Globus pallidus (tissue), 1 donor: ENCODE measurements at places on chromosomes 12 and 14.

- DNase-seq = no peak
Measured at GRCh38 chr14:32648434-32648833, 290.2 kb upstream of the NPAS3 start.

GRCh38 chr12:18479256-18479655, 217.9 kb downstream of the PIK3C2G start:
- no peak for DNase-seq

GRCh38 chr14:23093991-23094665, 808 bp downstream of the ACIN1 start:
- DNase-seq = no peak

GRCh38 chr12:12881151-12881909, 10.0 kb upstream of the GPRC5A start:
- DNase-seq = no peak

DNA sequence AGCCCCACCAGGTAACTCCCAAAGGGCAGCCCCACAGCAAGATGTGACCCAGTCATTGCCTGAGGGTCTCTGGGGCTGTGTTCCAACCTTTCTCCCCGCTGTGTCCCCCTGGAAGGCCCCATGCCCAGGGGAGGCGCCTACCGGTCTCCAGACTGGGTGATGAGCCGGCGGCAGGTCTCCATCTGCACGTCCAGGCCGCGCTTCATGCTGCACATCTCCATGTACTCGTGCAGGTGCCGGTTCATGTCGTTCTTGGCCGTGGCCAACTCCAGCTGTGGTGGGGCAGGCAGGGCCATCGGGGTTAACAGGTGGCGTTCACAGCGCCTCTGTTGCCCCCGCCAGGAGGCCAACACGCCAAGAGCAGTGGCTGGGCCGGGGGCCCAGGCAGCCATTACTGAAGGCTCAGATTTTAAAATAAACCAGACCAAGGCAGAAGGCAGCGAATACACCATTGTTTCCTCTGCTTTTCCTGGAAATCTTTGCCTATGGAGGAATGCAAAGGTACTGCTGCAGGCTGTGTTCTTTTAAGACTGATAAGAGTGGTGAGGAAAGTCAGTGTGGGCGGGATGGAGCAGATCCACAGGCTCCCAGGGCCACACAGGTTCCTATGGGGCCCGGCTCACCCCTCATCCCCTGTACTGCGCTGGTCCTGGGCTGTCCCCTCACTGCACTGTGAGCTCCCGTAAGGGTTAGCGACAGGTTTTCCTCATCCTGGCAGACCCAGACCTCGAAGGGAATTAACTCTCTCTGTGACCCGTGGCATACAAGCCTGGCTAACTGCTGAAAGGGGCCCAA, 7.3 kb downstream of the GAPDH start:
- DNase-seq = no peak

DNA sequence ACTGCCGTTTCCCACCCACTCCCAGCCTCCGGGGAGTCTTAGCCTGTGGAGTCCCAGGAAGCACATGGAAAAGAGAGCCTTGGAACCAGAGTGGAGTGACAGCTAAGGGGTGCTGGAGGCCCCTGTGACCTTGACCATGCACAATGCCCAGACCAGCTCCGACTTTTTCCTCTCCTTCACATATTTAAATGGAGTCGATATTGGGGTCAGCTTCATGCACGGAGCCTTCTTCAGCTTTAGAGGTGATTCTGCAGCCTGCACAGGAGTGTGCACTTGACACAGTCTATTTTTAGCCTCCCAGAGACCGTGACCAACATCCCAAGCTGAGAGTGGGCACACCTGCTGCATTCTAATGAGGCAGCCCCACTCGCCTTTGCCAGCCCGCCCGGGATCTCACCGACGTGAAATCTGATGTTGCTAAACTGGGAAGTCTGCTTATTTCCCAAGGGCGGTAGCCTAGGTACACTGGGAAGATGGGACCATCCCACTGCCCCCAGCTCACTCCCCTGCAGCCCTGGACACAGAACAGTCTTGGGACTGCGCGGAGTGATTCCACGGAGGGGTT, 47.5 kb downstream of the PRMT8 start:
- no peak for DNase-seq

GRCh38 chr14:72024043-72024407, 91.8 kb downstream of the RGS6 start:
- DNase-seq = no peak

DNA sequence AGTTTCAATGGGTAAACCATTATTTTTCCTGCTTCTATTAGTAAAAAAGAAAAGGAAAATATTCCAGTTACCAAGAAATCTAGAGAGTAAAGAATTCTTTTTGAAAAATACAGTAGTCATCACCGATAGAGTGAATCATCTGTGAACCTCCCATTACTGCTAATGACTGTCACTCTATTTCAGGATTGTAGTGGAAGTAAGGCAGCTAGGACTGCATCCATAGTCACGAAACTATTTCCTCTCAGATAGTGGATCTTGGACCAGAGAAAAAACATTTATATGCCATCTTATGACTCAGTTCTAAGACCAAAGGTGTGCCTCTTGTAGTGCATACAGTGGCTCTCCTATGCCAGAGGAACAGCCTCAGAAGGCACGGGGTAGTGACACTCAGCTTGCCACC, 173.9 kb upstream of the PLEKHA5 start:
- no peak for DNase-seq

- no peak for DNase-seq
Measured at GRCh38 chr14:63933110-63933509, 80.3 kb downstream of the SYNE2 start.

DNA sequence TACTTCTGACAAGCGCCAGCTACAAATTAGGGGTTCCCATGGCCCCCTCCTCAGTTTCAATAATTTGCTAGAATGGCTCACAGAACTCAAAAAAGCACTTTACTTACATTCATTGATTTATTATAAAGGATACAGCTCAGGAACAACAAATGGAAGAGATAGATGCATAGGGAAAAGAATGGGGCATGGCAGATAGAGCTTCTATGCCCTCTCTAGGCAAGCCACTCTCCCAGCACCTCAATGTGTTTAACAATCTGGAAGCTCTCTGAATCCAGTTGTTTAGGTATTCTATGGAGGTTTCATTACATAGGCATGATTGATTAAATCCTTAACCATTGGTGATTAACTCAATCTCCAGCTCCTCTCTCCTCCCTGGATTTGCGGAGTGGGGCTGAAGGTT, 184.5 kb upstream of the DAAM1 start:
- no peak for DNase-seq

- no peak for DNase-seq
Measured at GRCh38 chr12:17148706-17149105, 542.7 kb upstream of the LMO3 start.

DNA sequence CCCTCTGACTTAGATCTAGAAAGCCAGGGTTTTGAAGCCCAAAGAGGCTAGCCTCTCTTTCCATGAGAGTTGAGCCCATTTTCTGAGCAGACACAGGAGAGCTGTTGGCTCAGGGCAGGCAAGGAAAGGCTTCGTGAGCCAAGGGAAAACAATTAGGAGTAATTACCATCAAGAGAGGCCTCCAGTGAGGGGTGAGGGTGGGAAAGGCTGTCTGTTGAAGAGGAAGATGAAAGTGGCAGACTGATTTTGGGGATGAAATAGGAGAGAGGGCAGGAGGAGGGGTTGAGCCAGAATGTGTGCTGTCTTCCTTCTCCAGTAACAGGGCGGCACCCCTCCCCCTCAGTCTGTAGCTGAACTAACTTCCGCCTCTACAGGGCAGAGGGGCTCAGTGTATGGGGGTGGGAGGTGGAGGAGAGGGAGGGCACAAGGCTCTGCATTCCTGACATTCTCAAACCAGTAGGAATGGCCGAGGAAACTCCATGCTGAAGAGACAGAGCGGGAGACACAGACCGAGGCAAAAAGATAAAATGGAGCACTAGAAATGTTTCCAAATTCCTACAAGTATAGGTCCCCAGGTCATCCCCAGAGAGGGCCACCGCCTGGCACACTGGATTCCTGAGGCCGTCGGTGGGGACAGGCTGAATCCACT, 33.1 kb upstream of the COL2A1 start:
- DNase-seq = no peak

DNA sequence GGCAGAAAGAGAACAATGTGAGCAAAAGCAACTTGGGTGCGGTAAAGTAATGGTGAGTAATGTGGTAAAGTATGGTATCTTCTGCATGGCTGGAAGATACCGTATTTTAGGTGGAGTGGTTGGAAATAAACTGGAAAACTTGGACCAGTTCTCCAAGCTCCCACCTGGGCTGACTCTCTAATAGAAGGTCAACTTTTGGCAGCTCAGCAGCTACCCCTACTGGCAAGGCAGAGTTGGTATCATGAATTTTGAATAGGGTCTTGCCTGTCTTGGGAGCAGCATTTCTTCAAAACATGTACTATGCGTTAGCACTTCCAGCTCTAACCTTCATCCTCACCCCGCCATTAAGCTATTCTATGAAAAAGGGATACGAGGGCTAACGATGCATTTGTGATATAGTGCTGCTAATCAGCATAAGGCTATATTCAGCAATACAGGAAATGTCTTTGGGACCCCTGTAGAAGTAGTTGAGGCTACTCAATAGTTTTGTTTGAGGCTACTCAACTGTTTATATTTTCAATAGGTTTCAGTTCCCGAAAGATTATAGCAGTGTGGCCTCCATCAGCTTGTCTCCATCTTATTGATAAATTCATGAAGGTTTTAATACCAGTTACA, 276.3 kb upstream of the FAR2 start:
- peak; percentile 76 for DNase-seq

DNA sequence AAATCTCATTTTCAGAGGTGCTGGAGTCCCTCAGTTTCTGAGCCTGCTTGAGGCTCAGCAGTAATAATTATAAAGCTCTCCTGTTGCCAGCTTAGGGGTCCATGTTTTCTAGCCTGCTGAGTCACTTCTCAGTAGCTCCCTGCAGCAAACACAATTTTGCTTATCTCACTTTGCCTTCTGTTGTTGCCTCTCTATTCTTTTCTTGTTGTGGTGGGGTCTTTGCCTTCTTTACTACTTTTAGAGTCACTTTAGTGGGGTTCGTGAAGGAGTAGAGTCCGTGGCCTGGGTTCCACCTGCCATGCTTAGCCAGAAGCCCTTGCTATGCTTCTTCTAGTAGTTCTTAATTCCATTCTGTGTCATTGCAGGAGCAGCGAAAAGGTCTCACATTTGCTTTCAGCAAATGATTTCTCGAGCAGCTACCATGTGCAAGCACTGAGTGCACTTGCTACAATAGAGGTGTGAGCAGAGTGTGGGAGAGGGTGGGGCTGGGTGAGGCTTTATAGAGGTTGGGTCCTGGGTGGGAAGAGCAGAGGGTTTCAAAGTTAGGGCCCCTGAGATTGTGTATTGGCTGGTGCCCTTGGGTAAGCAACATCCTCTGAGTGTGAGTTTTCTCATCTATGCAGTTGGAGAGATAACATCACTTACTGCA, 114.3 kb downstream of the ADCK1 start:
- no peak for DNase-seq

DNA sequence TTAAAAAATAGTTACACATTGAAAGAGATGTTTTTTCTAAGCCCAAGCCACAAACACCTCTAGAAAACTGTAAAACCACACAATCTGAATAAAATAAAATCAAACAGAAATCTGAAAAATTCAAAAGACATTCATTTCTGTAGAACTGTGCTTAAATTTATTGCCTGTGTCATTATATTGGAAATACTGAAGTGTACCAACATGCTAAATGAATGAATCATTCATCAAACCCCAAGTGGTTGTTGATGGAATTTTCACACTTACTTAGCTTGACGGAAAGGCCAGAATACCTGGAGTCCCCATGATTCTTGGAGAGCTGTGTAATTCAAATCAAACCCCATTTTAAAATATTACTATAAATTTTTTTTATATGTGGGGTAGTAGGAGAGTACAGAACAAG, 2.7 kb downstream of the KITLG start:
- no peak for DNase-seq

DNA sequence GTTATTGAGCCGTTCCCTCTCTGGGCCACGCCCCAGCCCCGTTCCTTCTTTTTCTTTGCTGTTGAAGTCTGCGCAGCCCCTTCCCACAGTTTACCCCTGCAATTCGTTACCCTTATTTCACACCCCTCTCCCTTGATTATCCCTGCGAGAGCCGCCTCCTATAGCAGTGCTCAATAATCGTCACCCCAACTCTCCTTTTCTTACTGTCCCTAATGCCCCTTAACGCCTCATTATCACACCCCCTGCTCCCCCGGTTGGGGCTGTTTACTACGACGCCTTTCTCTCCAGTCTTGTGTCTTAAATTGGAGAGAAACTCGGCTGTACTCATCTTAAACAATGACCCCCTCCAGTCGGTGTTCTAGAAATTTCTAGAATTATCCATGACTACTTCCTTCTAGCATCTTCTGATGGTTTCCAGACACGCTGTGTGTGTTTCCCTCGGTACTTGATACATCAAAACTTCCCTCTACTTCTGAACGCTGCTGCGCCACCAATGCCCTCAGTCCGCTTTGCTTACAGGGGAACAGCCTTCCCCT, 713 bp upstream of the FBXL14 start:
- peak; percentile 79 for DNase-seq

DNA sequence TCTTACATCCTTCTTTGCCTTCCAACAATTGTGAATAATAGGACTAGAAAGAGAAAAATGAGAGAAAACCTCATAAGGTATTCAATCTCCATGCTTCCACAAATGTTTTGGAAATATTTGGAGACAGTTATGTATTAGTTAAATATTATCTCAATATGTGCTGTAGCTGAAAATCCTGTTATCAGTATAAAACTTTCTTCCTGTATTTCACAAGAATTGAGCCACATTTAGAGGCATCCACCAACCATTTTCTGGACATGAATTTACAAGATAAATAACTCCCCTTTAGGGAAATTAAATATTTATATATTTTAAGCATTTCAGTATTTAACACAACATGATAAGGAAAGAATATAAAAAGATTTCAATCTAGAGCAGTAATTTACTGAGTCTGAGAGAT, 200.3 kb downstream of the GPHN start:
- no peak for DNase-seq

- DNase-seq = no peak
Measured at GRCh38 chr12:102800565-102800964, 116.5 kb downstream of the PAH start.

DNA sequence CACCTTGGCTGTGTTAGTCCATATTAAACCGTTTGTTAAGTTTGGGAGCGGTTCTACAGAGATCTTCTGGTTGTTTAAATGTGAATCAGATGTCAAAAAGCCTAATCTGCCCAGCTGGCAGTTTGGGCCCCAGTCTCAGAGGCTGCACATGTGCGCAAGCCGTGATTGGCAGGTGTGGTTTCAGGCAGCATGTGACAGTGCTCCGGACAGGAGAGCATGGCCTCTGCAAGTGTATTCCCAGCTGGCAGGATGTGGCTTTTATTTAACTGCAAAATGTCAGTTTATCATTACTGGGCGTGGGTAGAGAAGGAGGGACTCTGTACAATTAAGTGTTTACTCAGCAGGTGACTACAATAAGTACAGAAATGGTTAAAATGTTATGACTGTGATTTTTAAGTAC, 77.5 kb downstream of the PELI2 start:
- DNase-seq = no peak

DNA sequence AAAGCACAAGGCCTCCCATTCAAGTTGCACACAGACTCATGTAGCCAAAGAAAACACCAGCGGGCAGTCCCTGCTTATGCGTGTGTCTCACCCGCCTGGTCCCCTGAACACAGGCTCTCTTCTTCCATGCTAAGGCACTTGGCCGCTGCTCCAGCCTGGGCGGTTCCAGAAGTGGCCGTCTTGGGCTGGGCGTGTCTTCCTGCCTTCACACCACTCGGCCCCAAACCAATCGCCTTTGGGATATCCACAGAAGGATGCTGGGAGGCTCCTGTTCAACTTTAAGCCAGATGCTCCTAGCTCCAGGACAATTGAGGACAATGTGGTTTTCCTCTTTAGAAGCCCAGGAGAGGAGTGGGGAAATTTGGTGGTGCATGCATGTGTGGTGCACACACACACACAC, 2.2 kb downstream of the SCARB1 start:
- DNase-seq = peak; percentile 94

GRCh38 chr14:30223966-30224365, 296.3 kb upstream of the PRKD1 start:
- peak; percentile 11 for DNase-seq

- no peak for DNase-seq
Measured at GRCh38 chr12:57213763-57214397, 2.7 kb upstream of the NXPH4 start.
